ENCODE measurements at places on chromosomes 4 and X. TPM values are rescaled to one million over a fixed set of nuclear protein-coding genes. Genes with fewer than 3 reads are reported as not detected.

Gene REELD1
- 1.4 TPM for total RNA-seq

Gene KIF4A
- total RNA-seq = 1.3 TPM

- DNase-seq = no peak
- H3K27me3 ChIP-seq = no peaks in the 10 kb centered on the region
- H3K27ac ChIP-seq = no peak overlapping the region
- H3K4me3 ChIP-seq = no peak overlapping the region
- H3K4me1 ChIP-seq = no peaks in the 10 kb centered on the region
Observed at GRCh38 chr4:157754410-157754809, 418.4 kb downstream of the GASK1B start.

DNA sequence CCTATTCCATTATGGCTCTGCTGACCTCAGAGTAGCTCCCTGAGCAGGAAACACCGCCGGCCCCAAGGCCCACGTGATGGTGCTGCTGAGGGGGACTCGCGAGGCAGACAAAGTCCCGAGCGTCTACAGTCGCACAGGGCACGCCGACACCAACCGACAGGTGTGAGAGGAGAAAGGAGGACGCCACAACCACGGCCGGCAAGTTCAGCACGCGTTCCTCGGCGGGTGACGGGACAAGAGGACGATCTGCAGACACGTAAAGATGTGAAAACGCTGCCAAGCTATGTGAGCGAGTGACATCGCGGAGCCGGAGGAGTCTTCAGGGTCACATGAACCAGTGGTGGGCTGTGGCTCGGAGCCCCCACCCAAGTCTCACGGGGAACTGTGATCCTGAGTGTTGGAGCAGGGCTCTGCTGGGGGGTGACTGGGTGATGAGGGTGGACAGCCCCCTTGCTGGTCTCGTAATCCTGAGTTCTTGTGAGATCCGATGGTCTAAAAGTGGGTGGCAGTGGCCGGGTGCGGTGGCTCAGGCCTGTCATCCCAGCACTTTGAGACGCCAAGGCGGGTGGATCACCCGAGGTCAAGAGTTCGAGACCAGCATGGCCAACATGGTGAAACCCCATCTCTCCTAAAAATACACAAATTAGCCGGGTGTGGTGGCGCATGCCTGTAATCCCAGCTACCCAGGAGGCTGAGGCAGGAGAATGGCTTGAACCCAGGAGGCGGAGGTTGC is 34.0 kb downstream of the PPP2R3B start:
- H3K36me3 ChIP-seq = no peaks in the 10 kb centered on the region
- no peak overlapping the region for H3K4me3 ChIP-seq
- DNase-seq = no peak
- H3K27ac ChIP-seq = no peak overlapping the region
- H3K27me3 ChIP-seq = no peaks in the 10 kb centered on the region

DNA sequence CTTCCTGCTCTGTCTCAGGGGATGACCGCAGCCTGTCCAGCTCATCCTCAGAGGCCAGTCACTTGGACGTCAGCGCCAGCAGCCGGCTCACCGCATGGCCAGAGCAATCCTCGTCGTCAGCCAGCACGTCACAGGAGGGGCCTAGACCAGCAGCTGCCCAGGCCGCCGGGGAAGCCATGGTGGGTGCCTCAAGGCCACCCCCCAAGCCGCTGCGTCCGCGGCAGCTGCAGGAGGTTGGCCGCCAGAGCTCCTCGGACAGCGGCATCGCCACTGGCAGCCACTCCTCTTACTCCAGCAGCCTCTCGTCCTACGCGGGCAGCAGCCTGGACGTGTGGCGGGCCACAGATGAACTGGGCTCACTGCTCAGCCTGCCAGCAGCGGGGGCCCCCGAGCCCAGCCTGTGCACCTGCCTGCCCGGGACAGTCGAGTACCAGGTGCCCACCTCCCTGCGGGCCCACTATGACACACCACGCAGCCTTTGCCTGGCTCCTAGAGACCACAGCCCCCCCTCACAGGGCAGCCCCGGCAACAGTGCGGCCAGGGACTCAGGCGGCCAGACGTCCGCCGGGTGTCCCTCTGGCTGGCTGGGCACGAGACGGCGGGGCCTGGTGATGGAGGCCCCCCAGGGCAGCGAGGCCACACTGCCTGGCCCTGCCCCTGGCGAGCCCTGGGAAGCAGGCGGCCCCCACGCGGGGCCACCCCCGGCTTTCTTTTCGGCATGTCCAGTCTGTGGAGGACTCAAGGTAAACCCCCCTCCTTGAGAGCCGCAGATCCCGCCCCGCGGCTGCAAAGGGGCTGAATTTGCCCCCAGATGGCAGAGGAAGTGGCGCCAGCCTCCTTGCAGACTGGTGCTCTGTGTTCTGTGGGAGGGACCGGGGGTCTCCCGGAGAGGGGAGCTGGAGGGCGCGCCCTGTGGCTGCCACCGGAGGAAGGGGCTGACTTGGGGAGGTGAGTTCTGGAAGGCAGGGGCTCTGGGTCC is 29.9 kb downstream of the DOK7 start:
- no peak for DNase-seq
- H3K27me3 ChIP-seq = peaks cover 67% of the 10 kb centered on the region
- H3K4me3 ChIP-seq = no peak overlapping the region
- no peaks in the 10 kb centered on the region for H3K4me1 ChIP-seq

Gene RHOH
- not detected for total RNA-seq

- H3K27me3 ChIP-seq = no peaks in the 10 kb centered on the region
- no peak for DNase-seq
- no peaks in the 10 kb centered on the region for H3K4me1 ChIP-seq
- no peak overlapping the region for H3K27ac ChIP-seq
- H3K36me3 ChIP-seq = no peaks in the 10 kb centered on the region
Observed at GRCh38 chr4:73692701-73693100, 47.7 kb upstream of the CXCL8 start.

Gene HS3ST1
- total RNA-seq = 4.9 TPM

GRCh38 chrX:30577362-30577991 is at the start of gene TASL:
TSS of gene TASL (minus strand) at chrX:30577766. CDS start at chrX:30560355, 17,411 bp downstream.
- peak within 1 kb of the TSS; percentile 47 for H3K27ac ChIP-seq
- H3K4me1 ChIP-seq = no peaks in the 10 kb centered on the region
- no peaks in the 10 kb centered on the region for H3K27me3 ChIP-seq

- no peak for DNase-seq
- no peak overlapping the region for H3K4me3 ChIP-seq
- no peaks in the 10 kb centered on the region for H3K36me3 ChIP-seq
- no peaks in the 10 kb centered on the region for H3K27me3 ChIP-seq
- no peak overlapping the region for H3K27ac ChIP-seq
Observed at GRCh38 chr4:171348090-171348489, 465.1 kb upstream of the GALNTL6 start.

Gene ATP8A1
- total RNA-seq = 158 TPM

GRCh38 chrX:42948723-42949657 is 171.0 kb upstream of the PPP1R2C start:
- no peak overlapping the region for H3K4me3 ChIP-seq
- no peaks in the 10 kb centered on the region for H3K27me3 ChIP-seq
- H3K4me1 ChIP-seq = no peaks in the 10 kb centered on the region
- no peak overlapping the region for H3K27ac ChIP-seq
- no peaks in the 10 kb centered on the region for H3K36me3 ChIP-seq
- DNase-seq = no peak

- no peak for DNase-seq
- peak overlapping the region; percentile 67 for H3K27ac ChIP-seq
- H3K36me3 ChIP-seq = no peaks in the 10 kb centered on the region
- H3K4me3 ChIP-seq = no peak overlapping the region
- no peaks in the 10 kb centered on the region for H3K4me1 ChIP-seq
Observed at GRCh38 chrX:7119950-7120877, 27.3 kb upstream of the STS start.

Gene USP17L5
- not detected for total RNA-seq

DNA sequence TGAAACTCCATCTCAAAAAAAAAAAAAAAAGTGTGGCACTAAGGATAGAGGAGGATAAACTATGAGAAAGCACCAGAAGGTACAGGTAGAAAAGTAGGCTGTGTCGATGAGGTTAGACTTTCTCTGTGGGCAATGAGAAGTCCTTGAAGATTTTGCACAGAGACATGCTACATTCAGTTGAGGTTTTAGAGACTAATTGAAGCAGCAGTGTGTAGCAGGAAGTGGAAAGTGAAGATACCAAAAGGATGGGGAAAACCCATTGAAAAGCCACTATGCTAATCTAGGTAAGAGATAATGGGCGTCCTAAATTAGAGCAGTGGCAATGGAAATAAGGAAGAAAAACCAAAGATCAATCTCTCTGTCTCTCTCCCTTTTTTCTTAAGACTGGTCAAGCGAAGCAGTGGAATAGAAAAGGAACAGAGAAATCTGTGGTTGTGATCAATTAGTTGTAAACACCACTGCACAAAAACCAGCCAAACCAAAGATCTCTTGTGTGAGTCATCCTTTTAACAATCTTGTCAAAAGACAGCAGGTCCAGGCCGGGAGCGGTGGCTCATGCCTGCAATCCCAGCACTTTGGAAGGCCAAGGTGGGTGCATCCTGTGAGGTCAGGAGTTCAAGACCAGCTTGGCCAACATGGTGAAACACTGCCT is 3.5 kb downstream of the SPINK2 start:
- H3K4me3 ChIP-seq = no peak overlapping the region
- H3K27ac ChIP-seq = no peak overlapping the region
- H3K4me1 ChIP-seq = no peaks in the 10 kb centered on the region
- DNase-seq = no peak
- H3K27me3 ChIP-seq = peaks cover 27% of the 10 kb centered on the region
- no peaks in the 10 kb centered on the region for H3K36me3 ChIP-seq

GRCh38 chr4:42480717-42481116 is 83.4 kb downstream of the SHISA3 start:
- no peak for DNase-seq
- H3K27ac ChIP-seq = no peak overlapping the region
- no peaks in the 10 kb centered on the region for H3K36me3 ChIP-seq
- H3K4me3 ChIP-seq = no peak overlapping the region
- no peaks in the 10 kb centered on the region for H3K4me1 ChIP-seq

Gene STATH
- total RNA-seq = not detected

Gene PDGFC
- 7.5 TPM for total RNA-seq

Gene FABP2
- total RNA-seq = 11.2 TPM

Gene CXCL8
- 1.1 TPM for total RNA-seq

- H3K4me1 ChIP-seq = no peaks in the 10 kb centered on the region
- H3K27ac ChIP-seq = no peak overlapping the region
- no peaks in the 10 kb centered on the region for H3K27me3 ChIP-seq
- no peaks in the 10 kb centered on the region for H3K36me3 ChIP-seq
- no peak overlapping the region for H3K4me3 ChIP-seq
Observed at GRCh38 chr4:57658188-57658587, 548.0 kb upstream of the IGFBP7 start.

Gene TMSB15C
- total RNA-seq = 0.55 TPM

DNA sequence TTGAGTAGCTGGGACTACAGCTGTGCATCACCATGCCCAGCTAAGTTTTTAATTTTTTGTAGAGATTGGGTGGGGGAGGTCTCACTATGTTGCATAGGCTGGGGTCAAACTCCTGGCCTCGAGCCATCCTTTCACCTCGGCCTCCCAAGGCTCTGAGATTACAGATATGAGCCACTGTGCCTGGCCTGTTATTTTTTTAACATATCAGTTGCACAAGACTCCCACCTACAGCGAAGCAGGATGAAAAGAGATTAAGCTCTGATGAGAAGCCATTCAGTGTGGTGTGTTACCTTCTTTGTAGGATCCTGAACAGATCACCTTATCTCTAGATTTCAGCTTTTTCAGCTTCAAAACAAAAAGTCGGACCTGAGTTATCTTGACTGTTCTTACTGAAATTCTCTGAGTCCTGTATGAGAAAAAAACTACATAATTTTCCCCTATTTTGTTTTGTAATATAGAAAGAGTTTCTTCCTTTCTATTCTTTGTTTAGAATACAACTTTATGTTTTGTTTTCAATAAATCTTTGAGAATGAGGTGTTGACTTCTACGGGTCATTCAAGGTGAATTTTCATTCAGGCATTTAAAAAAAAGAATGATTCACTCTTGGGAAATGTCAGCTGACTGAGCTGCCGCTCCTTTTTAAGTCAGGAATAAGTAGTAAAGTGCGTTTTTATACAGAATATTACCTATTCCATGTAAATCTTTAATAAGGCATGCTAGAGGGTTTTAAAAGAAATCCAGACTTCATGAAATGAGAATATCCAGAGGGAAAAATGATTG is 134.6 kb downstream of the ARSF start:
- H3K36me3 ChIP-seq = no peaks in the 10 kb centered on the region
- no peaks in the 10 kb centered on the region for H3K4me1 ChIP-seq
- no peak for DNase-seq
- H3K27me3 ChIP-seq = no peaks in the 10 kb centered on the region
- H3K4me3 ChIP-seq = no peak overlapping the region
- no peak overlapping the region for H3K27ac ChIP-seq

Gene IL9R
- not detected for total RNA-seq

Gene DGAT2L6
- total RNA-seq = not detected

DNA sequence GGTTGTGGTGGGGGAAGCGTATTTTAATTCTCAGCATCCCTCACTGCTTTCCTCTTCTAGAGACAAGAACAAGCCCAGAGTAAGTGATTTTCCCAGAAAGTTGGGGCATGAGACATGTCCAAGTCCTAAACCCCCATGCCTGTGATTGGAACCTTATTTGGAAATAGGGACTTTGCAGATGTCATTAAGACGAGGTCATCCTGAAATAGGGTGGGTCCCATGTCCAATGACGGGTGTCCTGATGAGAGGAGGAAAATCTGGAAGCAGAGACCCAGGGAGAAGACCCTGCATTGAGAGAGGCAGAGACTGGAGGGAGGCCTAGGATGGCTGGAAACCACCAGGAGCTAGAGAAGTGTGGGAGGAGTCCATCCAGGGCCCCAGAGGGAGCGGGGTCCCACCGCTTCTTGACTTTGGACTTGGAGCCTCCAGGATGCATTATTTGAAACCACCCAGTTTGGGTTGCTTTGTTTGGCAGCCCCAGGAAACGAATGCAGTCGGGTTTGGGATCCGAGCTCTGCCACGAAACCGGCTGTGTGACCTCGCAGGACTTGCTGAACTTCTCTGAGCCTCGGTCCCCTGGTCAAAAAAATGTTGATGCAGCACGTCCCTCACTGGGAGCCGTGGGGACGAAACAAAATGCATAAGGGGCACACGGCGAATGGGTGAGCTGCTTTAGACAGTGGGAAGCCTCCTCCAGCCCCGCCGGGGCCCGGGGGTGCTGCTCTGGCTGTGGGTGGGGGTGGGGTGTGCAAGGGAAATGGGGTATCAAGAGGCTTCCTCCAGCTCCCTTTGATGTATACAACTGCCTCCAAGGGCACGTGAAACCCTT is 113.9 kb downstream of the CPZ start:
- no peak overlapping the region for H3K4me3 ChIP-seq
- no peaks in the 10 kb centered on the region for H3K36me3 ChIP-seq
- H3K4me1 ChIP-seq = no peaks in the 10 kb centered on the region
- H3K27me3 ChIP-seq = no peaks in the 10 kb centered on the region
- no peak overlapping the region for H3K27ac ChIP-seq

DNA sequence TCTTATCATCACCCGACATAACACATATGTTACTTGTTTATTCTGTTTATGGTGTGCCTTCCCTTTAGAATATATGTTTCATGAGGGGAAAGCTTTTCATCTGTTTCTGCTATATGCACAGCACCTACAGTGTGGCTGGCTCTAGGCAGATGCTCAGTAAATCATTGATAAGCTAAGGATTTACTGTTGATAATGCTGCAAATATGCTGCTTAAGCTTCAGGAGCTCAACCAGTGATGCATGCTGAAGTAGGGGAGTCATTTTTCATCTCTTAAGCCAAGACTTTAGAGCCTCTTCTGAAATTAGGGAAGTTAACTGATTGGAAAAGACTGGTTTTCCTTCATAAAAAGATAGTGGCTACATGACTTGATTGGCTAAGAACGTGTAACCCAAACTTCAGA is 16.4 kb downstream of the FAT4 start:
- H3K4me1 ChIP-seq = peaks cover 9% of the 10 kb centered on the region
- DNase-seq = no peak
- no peak overlapping the region for H3K4me3 ChIP-seq
- no peak overlapping the region for H3K27ac ChIP-seq
- H3K36me3 ChIP-seq = no peaks in the 10 kb centered on the region
